CD4-positive, alpha-beta T cell treated with Interleukin-6 for 4 hours (primary cell): ENCODE measurements at places on chromosomes 3 and 15.

DNA sequence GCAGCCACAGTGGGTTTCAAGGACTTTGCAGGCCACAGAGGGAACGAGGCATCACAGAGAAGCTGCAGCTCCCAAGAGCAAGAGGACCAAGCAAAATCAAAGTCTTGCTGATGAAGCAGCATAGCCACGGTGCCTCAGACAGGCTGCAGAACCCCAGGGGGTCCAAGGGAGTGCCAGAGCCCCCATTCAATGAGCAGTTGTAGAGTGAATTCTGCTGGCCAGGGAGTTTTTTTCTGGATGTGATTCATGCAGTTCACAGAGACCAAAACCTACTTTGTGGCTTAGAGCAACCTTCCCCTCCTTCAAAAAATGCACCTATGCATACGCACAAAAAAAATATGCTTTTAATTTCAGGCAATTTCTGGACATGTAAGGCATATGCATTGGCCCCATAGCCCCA lies 409.0 kb downstream of the VPS13C start:
- DNase-seq, result no peak

- no peak for DNase-seq
Measured at GRCh38 chr3:73453666-73454065, 171.1 kb downstream of the PDZRN3 start.

- DNase-seq, result no peak
Measured at GRCh38 chr3:184765730-184766074, 46.3 kb upstream of the VPS8 start.

- DNase-seq, result no peak
Measured at GRCh38 chr3:98003306-98003969, 31.2 kb upstream of the RIOX2 start.

- DNase-seq, result no peak
Measured at GRCh38 chr15:37372064-37372463, 271.7 kb upstream of the MEIS2 start.

GRCh38 chr15:77412972-77413698 lies 6.8 kb downstream of the PEAK1 start:
- no peak for DNase-seq

DNA sequence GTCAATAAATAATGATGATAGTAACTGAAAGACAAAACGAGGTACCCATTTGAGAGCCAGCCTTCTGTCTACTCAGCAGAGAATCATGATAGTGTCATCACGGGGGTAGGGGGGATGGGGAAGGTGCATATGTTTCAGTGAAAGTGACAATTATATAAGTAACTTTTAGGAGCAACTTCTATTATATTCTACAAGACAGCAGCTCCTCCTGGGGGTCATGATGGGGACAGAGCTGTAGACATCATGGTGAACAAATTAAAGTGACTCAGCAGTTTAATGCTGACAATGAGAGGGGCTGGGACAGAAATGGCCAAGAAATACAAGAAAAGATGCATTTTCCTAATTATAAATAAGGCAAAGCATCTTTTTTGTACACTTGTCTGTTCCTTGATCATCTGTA lies 11.8 kb downstream of the CAPN3 start:
- no peak for DNase-seq

DNA sequence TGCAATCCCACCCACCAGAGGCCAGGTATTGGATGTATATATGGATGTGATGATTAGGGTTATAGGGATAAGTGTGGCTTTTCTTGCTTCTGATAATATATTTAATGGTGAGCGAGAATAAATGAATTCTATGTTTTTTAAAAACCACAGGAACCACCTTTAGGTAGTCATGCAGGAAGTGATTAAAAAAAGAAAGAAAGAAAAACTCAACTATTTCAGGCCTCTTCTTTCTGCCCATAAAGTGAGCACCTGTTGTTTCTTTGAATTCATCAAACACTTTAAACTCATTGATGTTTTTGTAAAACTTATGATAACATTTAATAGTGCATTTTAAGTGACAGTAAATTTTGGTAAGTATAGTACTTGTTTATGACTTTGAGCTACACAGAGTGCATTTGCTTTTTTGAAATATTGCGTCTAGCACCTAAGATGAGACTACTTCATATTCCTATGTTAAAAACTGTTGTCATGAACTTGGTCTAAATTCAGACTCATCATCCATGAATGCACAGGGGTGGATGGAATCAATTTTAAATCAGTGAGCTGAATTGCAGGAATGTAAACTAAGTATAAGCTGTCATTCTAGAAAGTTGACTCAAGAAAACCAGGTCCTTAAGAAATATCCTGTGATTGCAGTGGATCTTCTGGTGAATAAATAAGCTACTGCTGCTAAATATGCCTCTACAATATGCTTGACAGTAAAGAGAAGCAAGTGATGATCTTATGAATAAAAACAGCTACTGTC lies 764.4 kb upstream of the NECTIN3 start:
- DNase-seq, result no peak

DNA sequence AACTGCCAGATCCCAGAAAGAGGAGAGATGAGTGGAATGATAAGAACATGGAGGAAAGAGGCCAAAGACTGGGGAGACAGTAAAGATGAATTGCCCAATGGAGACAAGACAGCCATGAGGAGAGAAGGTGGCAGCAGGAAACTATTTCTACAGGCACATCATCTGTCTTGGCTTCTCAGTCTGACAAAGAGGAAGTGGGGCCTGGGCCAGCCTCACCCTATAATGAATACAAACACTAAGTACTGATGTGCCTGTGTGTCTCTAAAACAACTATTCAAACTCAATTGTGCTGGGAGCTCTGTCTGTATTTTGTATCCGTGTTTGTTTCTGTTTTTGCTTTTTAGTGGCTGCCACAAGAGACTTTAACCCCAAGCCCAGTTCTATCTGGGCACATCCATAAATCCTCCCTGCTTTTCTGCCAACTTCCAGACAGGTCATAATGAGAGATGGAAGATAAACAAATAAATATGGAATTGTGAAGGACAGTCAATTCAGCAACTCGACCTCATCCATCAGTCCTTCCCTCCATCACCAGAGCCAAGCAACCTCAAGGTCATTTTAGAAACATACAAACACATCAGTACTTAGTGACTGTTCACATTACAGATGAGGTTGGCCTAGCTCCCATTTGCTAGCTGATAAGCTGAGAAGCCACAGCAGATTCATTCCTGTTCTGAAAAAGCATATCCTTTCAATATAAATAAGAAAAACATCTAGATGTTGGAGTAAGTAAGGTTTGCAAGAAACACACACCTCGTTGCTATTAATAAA lies 116.7 kb downstream of the CADPS start:
- DNase-seq, result no peak

GRCh38 chr3:177597311-177598096 lies 400.2 kb upstream of the TBL1XR1 start:
- peak; percentile 27 for DNase-seq

DNA sequence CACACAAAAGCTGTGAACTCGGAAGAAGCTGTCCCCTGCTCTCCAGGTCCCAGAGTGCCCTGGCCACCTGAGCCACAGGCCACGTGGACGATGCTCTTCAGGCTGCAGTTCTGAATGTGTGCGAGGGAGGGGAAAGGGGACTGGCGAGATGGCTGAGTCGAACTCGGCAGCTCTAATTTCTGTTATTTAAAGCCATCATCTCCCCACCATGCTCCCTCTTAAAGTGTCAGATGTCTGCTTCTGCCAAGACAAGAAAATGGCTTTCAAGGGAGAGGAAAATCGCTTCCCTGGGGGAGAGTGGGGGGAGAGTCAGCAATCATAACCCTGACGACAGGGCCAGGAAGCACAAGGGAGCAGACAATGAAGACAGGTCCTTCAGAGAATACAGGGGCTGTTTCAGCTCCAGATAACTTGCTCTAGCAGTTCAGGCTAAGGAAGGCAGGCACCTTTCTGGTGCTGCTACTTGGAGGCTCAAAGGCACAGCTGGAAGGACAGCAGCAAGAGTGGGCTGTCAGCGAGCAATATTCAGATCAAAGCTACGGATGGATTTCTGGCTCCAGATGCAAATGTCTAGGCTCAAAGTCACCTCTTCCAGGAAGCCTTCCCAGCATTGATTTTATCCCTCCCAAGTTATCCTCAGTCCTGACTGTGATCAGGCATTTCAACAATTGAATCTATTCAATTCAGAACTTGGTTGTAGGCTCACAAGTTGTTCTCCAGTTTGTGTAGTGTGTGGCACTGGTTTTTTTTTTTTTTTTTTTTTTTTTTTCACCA lies 15.5 kb upstream of the CCDC33 start:
- no peak for DNase-seq

DNA sequence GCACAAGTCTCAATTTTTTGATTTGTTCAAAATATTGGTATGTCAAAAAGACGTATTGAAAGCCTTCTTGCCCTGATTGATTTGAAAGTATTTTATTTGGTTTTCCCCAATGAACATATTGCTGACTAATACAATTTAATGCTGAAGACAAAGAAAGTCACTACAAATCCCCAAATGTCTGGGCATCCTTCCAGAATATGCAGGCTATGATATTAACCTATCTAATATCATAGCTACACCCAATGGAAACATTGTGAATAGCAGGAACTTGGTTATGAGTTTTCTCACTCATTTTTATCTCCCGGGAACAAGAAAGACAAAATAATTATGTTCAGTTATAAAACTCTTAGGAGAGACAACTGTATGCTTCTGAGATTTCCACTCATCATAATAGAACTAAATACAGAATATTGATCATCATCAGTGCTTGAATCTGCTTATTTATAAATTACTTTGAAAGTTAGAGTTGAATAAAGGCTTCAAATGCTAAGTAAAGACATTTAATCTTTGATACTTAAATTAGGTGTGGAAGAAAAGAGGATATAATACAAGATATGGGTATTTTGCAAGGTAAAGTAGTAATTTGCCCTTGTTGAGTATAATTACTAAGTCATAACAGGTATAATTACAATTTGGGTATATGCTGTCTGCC lies 483.9 kb downstream of the RBMS3 start:
- DNase-seq, result no peak

DNA sequence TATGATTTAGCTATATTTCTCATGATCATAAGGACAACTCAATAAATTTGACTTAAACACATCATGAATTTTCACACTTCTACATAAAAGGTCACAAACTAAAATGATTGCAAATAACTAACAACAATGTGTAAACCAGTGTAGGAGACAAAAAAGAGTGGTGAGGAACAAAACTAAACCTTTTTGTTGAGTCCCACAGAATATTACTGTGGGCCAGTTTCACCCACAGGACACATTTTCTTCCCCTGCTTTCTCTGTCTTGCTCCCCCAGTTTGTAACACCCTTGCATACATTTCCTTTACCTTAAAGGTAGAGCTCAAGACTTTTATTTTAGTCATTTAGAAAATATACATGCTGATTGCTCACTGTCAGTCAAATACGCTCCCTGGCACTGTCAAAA lies 130.9 kb upstream of the GOLGA6L6 start:
- no peak for DNase-seq

- DNase-seq, result no peak
Measured at GRCh38 chr15:92579931-92580470, 75.6 kb downstream of the FAM174B start.

DNA sequence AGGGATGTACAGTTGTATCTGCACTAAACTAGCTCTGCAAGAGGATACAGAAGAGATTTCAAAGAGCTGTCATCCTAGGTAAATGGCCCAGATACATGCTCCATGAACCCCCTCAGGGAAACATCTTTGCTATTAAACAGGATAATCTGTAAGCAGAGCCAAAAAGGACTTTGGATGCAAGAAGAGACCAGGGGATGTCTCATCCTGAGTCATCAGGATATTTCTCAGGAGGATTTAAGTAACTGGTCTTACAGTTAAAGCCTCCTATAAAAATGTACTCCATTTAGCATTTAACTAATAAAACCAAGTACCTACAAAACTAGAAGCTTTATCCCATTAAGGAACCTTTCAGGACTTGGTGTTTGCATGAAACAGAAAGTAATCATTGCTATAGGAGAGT lies 48.2 kb upstream of the PHLDB2 start:
- no peak for DNase-seq
